ENCODE measurements at places on chromosomes 4 and X.

- DNase-seq: peak; percentile 65
Measured at GRCh38 chr4:77697860-77698590, 92.4 kb downstream of the CXCL13 start.

- no peak for DNase-seq
Measured at GRCh38 chrX:148314876-148315275, 185.5 kb upstream of the AFF2 start.

DNA sequence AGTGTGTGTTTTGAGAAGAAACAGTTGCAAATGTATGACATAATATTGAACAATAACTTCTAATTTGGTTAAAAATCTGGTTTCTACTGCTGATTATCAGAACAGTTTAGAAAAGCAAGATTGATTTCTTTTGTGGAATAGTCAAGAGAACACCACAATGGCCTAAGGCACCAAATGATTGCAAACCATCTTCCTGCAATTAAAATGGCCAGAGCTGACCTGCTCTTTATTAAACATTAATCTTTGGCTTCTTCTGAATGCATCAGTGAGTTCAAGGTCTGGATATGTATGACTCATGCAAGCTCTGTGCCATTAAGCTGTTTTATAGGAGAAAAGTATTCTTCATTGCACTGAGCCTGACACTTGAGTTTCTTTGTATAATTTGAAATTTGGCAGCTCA, 107.8 kb upstream of the PDHA2 start:
- no peak for DNase-seq

GRCh38 chrX:15056044-15056443, 182.8 kb downstream of the MOSPD2 start:
- DNase-seq: no peak

GRCh38 chr4:1721666-1722550, 587 bp downstream of the TACC3 start:
- no peak for DNase-seq

DNA sequence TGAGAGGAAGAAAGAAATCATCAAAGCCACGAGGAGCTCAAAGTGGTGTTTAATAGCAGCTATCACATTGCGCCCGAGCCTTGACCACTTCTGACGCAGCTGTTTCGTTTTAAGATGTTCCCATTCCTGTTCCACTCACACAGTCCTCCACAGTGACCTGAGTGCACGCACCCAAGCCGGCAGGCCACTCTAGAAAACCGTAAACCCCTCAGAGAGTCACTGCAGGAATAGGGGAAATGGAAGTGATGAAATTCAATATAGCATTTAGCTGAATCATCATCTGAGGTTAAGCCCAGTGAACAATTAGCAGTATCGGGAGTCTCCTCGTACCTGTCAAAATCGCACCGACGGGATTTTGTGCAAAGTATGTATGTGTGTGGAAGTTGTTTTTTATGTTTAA, 17.9 kb upstream of the HAND2 start:
- no peak for DNase-seq

- DNase-seq: no peak
Measured at GRCh38 chr4:163568843-163569242, 74.4 kb downstream of the TMA16 start.

DNA sequence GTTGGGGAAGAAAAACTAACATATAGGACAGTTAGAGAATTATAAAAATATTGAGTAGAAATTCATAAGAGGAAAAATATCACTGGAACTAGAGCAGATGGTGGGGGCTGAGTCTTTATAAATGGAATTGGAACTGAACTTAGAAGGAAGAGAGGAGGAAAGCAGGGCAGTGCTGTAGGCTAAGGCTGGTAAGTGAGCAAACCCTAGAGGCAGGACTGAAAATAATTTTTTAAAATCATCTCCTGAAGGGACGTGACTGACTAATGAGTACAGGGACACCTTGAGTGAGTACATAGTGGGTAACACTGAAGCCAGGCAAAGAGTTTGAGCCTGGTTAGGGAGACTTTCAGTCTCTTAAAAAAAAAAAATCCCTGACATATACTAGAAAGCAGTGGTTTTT, 63.3 kb downstream of the GALNT7 start:
- peak; percentile 33 for DNase-seq

DNA sequence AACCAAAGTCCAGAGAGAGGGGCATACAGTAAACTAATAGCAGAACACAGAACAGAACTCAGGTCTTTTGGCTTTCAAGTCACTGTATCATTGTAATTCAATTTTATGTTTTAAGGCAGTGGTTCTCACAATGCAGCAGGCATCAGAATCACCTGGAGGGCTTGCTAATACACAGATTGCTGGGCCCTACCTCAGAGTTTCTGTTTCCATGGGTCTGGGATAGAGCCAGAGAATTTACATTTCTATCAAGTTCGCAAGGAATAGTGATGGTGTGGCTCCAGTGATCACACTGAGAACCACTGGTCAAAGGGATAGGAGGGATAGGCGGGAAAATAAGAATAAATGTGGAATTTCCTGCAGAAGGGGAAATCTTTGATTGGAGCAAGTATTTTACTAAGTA, 36.7 kb downstream of the LANCL3 start:
- no peak for DNase-seq

- peak; percentile 42 for DNase-seq
Measured at GRCh38 chrX:135985157-135985972, at the start of gene SLC9A6. TSS of gene SLC9A6 (plus strand) at chrX:135985435. CDS start at chrX:135985659, 224 bp downstream.

- DNase-seq: no peak
Measured at GRCh38 chr4:105002278-105002677, 144.4 kb upstream of the TET2 start.
